Upper lobe of right lung (tissue), 1 donor: ENCODE measurements at places on chromosomes 2 and 18. TPM values are rescaled to one million over a fixed set of nuclear protein-coding genes. Genes with fewer than 3 reads are reported as not detected.

The CTAGE1 gene
- not detected for total RNA-seq

The NDUFB3 gene
- total RNA-seq: 68.2 TPM

DNA sequence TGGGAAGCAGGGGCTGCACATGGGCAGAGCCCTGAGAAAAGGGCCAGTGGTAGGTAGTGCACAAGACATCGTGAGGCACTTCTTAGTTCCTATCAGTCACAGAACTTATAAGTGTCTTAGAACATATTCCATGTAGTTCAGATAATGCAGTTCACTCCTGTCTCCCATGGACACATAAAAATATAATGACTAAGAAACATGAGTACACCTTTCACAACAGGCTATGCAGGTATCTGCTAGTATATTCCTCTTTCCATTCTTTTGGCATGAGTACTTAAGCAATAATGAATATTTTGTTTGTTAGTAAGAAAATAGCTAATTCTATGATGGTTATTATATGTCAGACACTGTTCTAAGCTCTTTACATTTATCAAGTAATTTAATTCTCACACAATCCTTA lies 808.4 kb downstream of the BCL11A start:
- DNase-seq: no peak

- DNase-seq: no peak
Measured at GRCh38 chr2:25948437-25948836, 33.9 kb downstream of the KIF3C start.

GRCh38 chr18:12692206-12692605 lies 10.3 kb downstream of the CEP76 start:
- DNase-seq: no peak
